ENCODE measurements at places on chromosomes 2 and 18.

- DNase-seq = no peak
These were observed 14.6 kb upstream of the DNAJC27 start for GRCh38 chr2:24986372-24986771.

- DNase-seq = no peak
These were observed 84.2 kb downstream of the NCKAP5 start for GRCh38 chr2:133484106-133484505.

DNA sequence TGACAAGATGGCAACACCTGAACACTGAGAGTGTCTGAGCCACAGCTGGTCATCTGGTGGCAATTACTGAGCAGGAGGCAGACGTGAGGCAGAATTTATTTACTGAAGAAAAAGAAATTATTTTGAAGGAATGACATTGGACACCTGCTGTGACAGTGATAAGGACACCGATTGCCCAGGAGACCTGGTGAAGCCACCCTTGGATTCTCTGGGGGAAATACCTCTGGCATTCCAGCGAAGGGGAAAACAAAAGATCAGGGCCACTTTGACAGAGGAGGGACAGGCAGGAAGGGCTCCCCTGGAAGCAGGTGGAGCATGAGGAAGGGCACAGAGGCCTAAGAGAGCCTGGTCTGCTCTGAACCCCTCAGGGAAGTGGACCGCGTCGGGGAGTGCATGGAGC is 85.4 kb upstream of the ALPP start:
- DNase-seq = no peak

- no peak for DNase-seq
These were observed 744.3 kb downstream of the RNF144A start for GRCh38 chr2:7661502-7661901.

GRCh38 chr18:56853961-56854360 is 202.8 kb downstream of the WDR7 start:
- no peak for DNase-seq

GRCh38 chr2:133667085-133667484 is 98.8 kb upstream of the NCKAP5 start:
- DNase-seq = no peak

GRCh38 chr2:166516712-166517303 is 22.8 kb upstream of the SCN7A start:
- DNase-seq = peak; percentile 26

GRCh38 chr18:24582771-24583170 is 122.3 kb downstream of the HRH4 start:
- DNase-seq = no peak

GRCh38 chr18:62399276-62399675 is 74.2 kb downstream of the TNFRSF11A start:
- no peak for DNase-seq

GRCh38 chr2:190529486-190530247 is 4.9 kb downstream of the NEMP2 start:
- no peak for DNase-seq

DNA sequence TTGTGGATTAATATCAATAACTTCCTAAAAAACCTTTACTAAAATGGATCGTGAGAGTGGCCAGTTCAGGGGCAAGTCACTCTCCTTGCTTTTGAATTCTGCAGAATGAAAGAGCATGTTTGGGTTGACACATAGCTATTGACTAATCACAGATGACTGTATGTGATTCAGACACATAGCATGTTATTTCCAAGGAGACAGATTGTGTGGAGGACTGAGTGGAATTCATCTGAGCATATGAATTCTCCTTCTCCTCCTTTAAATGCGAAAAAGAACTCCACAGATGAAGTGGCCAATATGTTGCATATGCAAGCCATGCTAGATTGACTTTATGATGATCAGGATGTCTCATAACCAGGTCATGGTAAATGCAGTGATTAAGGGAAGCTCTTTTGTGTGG is 249.4 kb upstream of the FAM98A start:
- no peak for DNase-seq

DNA sequence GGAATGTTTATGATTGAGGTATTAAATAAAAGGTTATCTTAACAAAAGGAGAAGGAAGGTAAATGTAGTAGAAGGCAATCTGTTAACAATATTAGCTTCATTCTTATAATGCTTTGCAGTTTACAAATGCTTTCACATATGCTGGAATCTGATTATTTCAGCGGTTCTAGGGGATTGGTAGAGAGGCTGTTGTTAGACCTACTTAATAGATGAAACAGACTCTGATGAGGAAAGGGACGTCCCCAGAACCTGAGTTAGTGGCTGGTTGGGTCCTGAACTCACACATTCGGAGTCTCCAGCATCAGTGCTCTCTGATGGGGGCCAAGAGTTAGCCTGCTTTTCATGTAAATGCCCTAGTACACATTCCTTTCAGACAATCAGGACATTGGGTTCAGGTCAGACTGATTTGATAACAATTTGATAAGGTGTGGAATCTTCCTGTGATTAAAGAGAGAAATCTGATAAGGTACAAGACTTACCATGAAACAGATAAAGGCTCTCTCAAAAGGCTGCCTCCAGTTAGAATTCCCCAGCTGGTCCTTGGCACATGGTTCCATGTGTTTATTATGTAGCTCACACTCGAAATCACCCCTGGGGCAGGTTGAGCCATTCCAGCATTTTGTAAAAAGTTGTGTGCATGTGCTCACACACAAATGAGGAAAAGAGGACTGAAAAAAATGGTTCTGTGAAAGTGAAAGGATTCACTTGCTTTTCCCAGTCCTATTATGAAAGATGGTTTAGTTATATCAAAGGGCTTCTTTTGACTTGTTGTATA is 103.1 kb downstream of the GPD2 start:
- no peak for DNase-seq

GRCh38 chr18:48023334-48024008 is 93.0 kb upstream of the SMAD2 start:
- peak; percentile 37 for DNase-seq

DNA sequence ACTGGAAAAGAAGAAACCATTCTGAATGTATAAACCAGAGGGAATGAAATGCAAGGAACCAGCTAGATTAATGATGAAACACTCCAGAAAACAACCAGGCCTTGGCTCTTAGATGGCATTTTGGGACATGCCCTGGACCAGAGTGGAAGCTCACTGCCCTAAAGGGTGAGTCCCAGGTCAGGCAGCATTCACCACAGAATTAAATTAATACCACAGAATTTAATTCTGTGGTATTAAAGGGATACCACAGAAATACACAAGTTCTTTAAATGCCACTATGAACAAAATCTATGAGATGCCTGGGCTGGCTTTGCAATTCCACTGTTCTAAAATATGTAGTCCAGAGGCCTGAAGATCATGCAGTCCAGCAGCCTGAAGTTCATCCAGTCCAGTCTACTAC is 122.3 kb upstream of the KYNU start:
- DNase-seq = no peak

DNA sequence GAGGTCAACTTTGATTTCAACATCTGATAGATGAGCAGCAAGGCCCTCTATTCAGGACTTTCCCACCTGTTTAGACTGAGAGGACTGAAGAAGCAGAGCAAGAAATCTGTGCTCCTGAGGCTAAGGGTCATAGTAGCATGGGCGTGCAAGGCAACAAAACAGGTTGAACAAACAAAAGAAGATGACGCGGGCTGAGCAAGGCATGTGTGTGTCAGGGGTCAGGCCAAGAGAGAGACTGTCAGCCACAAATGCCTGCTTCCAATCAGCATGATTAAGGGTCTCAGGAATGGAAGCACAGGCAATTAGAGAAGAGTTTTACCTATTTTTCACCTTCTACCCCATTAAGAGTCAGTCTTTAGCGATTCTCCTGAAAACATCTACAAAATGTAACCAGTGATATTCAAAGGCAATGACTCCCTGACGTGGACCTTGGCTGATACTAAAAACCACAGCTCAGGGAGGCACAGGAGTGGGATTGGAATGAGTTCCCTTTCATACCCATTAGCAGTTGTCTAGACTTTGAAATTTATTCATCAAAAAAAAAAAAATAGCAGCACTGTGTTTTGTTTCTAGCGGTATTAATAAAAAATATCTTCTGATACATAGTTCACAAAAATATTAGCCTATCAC is 81.9 kb downstream of the DYNAP start:
- DNase-seq = no peak

DNA sequence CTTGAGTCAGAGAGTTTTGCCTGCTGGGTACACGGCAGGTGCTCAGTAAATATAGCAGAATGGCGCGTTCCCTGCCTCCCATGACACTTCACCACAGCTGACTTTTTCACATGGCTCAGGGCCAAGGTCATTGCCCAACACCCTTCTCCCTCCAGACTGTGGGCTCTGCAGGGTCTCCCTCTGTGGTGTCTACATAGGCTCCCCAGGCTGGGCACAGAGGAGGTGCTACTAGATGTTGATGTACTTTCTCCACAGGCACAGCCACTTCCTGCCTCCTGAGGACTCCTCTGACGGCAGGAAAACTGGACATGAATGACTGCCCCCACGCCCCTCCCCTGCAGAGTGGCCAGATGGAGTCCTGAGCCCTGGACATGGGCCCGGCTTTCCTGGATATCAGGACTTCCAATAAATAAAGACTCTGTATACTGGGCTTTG is 4.2 kb downstream of the CHCHD5 start:
- no peak for DNase-seq

GRCh38 chr2:168239281-168239680 is 8.1 kb downstream of the STK39 start:
- DNase-seq = no peak

DNA sequence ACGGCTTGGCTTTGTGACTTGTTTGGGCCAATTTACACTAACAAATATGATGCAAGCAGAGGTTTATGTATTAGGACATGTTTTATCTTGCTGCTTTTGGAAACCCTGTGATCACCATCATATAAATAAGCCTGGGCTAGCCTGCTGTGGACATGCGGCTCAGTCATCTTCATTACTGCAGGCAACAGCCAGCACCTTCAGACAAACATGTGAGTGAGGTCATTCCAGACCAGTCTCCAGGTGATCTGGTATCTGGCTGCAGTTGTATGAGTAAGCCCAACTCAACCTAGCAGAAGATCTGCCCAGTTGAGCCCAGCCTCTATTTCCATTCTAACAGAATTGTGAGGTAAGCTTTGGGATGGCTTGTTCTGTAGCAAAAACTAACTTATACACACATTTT is 254.6 kb upstream of the ATP5MC3 start:
- no peak for DNase-seq

DNA sequence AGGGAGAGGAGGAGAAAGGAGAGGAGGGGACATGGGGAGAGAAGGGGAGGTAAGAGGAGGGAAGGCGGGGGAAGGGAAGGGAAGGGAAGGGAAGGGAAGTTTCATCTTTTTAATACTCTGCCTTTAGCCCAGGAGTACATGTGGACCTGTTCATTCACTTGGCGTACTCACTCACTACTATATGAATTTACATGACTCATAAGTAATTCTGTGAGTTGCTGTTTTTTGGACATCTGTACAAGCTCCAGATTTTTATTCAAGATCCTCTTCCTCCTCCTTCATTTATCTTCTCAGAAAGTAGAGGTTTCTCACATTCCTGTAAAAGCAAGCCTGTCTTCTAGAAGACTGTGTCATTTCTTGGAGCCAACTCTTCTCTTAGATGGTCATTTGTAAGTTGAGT is 84.6 kb downstream of the RDH14 start:
- DNase-seq = no peak

GRCh38 chr2:114049826-114050225 is 159.9 kb downstream of the ACTR3 start:
- DNase-seq = no peak

GRCh38 chr18:59834267-59834666 is 65.5 kb upstream of the PMAIP1 start:
- DNase-seq = no peak

DNA sequence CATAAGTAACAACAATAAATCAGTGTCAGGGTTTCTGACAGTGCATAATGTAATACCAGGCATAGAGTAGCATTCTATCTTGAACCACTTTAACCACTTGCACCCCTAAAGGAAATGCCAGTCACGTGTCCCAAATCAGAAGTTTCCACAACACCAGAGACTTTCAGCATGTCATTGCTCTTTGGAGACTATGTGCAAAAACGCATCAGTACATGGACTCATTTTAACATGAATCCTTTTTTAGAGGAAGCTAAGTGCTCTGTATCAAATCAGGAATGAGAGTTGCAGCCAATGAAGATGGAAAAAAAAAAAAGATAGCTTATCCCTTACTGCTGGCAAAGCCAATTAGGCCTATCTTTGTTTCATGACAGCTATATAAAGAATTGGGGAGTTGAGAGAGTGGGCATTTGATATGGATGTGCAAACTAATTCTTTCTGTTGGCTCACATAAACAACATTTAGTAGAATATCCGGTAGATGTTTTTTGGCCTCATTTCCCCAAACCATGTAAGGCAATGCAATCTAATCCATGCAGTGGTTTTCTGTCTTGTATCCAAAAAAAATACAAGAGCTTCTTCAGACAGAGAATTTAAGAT is 353.1 kb downstream of the IRS1 start:
- no peak for DNase-seq

DNA sequence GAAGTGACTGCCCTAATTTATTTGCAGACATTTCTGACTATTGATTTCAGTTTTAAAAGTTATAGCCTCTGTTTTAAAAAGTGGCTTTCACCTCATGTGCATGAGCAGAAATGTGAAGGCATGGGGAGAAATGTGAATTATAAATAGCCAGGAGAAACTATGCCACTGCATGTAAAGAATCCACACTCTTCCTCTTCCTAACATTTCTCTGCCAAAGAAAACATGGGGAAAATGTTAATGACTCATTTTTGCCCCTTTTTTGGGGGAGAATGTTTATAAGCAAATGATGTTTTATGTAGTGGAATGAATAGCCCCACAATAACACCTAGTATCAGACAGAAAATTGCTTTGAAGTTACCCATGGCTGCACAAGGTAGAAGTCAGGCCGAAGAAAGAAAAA is 249.0 kb upstream of the TANK start:
- no peak for DNase-seq

GRCh38 chr2:133641497-133641896 is 73.2 kb upstream of the NCKAP5 start:
- no peak for DNase-seq

- no peak for DNase-seq
These were observed 11.2 kb downstream of the POU3F3 start for GRCh38 chr2:104865096-104865470.

- no peak for DNase-seq
These were observed 54.5 kb downstream of the CFAP221 start for GRCh38 chr2:119598596-119599263.

GRCh38 chr2:176120364-176121189 is 1.9 kb upstream of the HOXD9 start:
- DNase-seq = no peak

DNA sequence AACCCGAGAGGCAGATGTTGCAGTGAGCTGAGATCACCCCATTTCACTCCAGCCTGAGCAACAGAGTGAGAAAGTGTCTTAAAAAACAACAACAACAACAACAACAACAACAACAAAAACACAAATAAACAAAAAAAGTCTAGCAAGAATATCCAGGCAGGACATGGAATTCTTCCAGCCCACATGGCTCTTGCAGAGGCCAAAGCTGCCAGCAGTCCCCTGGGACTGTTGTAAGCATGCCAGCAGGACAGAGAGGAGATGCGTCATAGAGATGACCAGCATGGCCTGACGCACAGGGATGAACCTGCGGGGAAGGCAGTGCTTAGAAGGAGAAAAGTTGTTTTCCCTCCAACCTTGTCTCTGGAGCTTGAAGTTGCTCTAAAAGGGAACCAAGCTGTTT is 182.3 kb upstream of the PGAP1 start:
- DNase-seq = no peak

Measured in activated naive CD4-positive, alpha-beta T cell treated with anti-CD3 and anti-CD28 coated beads for 36 hours (primary cell).